ENCODE measurements at places on chromosomes 4 and X. TPM values are rescaled to one million over a fixed set of nuclear protein-coding genes. Genes with fewer than 3 reads are reported as not detected.

The F9 gene
- total RNA-seq: not detected

The SYAP1 gene
- 19.9 TPM for total RNA-seq

The CRLF2 gene
- 0.39 TPM for total RNA-seq

The CT55 gene
- total RNA-seq: not detected

The MEPE gene
- not detected for total RNA-seq

The GAGE12F gene
- total RNA-seq: not detected

The TIGD4 gene
- total RNA-seq: not detected

The NXF2 gene
- total RNA-seq: not detected

DNA sequence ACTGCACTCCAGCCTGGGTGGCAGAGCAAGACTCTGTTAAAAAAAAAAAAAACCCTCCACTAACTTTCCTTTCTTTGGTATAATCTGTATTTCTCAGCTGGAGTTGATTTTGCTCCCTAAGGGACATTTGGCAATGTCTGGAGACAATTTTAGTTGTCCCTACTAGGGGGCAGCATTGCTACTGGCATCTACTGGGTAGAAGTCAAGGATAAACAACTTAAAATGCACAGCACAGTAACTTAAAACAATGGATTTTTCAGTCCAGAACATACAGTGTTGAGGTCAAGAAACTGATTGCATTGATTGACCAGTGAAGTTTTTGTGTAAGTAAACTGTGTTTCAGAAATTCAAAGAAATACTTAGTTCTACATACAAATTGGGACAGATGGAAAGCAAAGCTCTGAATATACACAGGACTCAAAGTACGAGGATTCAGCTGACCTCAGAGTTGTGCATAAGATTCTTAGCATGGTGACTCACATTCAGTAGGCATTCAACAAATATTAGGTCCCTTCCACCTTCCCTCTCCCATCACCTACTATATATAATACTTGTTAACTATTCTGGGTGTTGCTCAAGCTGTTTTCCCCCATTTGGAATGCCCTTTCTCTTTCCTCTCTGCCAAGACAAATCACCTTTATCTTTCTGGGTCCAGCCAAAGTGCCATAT lies 8.8 kb downstream of the DDX53 start:
- H3K27me3 ChIP-seq: no peaks in the 10 kb centered on the region
- H3K4me1 ChIP-seq: no peaks in the 10 kb centered on the region
- no peak overlapping the region for H3K27ac ChIP-seq
- DNase-seq: no peak

- H3K36me3 ChIP-seq: no peaks in the 10 kb centered on the region
- H3K4me1 ChIP-seq: no peaks in the 10 kb centered on the region
- no peaks in the 10 kb centered on the region for H3K27me3 ChIP-seq
- DNase-seq: no peak
Observed at GRCh38 chrX:10239611-10240064, 82.9 kb downstream of the CLCN4 start.

DNA sequence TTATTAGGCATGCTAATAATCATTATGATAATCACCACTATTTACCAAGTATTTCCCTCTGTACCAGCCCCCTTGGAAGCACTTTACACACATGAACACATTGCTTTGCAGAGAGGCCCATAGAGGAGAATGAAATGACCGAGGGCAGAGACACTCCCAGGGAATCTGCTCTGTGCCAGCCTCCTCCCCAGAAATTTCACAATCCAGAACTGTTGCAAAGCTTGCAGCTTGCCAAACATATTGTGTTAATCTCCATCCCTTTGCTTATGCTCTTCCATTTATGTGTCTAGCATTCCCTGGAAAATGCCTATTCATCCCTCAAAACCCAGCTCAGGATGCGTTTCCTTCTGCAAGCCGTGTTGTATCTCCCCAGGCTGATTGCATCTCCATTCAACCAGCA lies 37.8 kb downstream of the CYTL1 start:
- H3K27ac ChIP-seq: no peak overlapping the region
- H3K27me3 ChIP-seq: no peaks in the 10 kb centered on the region
- no peaks in the 10 kb centered on the region for H3K4me1 ChIP-seq
- no peaks in the 10 kb centered on the region for H3K36me3 ChIP-seq
- no peak overlapping the region for H3K4me3 ChIP-seq

- peaks cover 5% of the 10 kb centered on the region for H3K36me3 ChIP-seq
- H3K27me3 ChIP-seq: no peaks in the 10 kb centered on the region
- H3K4me1 ChIP-seq: peaks cover 20% of the 10 kb centered on the region
- H3K4me3 ChIP-seq: no peak overlapping the region
- peak overlapping the region; percentile 64 for H3K27ac ChIP-seq
Observed at GRCh38 chr4:118758293-118758692, 73.1 kb downstream of the METTL14 start.

DNA sequence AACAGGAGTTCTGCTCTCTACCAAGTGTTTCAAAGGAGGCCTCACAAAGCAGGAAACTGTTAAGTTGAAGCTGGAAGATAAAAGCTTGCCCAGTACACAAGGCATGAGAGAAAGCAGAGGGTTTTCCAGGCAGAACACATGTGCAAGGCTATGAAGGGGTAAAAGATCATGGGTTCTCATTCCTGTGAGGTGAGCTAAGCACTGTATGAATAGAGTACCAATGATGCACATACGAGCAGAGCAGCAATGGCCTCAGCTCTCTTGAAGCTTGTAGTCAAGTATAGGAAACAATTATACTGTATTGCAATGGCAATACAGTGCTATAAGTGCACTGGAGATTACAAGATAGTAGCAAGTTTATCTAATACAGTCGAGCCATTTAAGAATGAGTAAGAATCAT lies 18.0 kb downstream of the TTC29 start:
- no peaks in the 10 kb centered on the region for H3K27me3 ChIP-seq
- no peak overlapping the region for H3K27ac ChIP-seq
- DNase-seq: no peak
- H3K4me1 ChIP-seq: no peaks in the 10 kb centered on the region
- no peak overlapping the region for H3K4me3 ChIP-seq

DNA sequence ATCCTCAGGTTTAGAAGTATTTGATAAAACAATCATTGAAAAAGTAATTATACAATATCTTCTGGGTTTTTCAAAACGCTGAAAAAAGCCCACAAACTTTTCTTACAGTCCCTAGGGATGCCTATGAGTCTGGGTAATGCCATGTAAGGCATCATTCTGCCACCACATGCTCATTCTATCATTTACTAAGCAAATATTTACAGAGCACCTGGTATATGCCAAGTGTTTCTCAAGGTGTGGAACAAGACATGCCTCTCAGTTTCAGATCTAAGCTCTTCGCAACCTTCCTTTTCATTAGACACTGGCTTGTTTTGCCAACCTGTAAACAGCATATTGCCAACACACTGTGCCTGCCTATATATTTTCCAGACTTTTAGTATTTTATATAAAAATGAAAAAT lies 17.7 kb downstream of the MID1 start:
- no peaks in the 10 kb centered on the region for H3K36me3 ChIP-seq
- H3K27ac ChIP-seq: no peak overlapping the region

- H3K27me3 ChIP-seq: no peaks in the 10 kb centered on the region
- DNase-seq: no peak
- H3K36me3 ChIP-seq: peaks cover 5% of the 10 kb centered on the region
- H3K4me1 ChIP-seq: peaks cover 50% of the 10 kb centered on the region
Observed at GRCh38 chr4:86961116-86961515, 26.3 kb downstream of the AFF1 start.

- no peaks in the 10 kb centered on the region for H3K4me1 ChIP-seq
- H3K27me3 ChIP-seq: no peaks in the 10 kb centered on the region
- no peaks in the 10 kb centered on the region for H3K36me3 ChIP-seq
- no peak overlapping the region for H3K27ac ChIP-seq
- no peak overlapping the region for H3K4me3 ChIP-seq
Observed at GRCh38 chr4:138538743-138539142, 296.6 kb upstream of the SLC7A11 start.

GRCh38 chrX:31070057-31070468 lies 1.8 kb downstream of the FTHL17 start:
- H3K27ac ChIP-seq: no peak overlapping the region
- DNase-seq: no peak
- no peaks in the 10 kb centered on the region for H3K27me3 ChIP-seq
- H3K4me1 ChIP-seq: no peaks in the 10 kb centered on the region
- no peaks in the 10 kb centered on the region for H3K36me3 ChIP-seq

DNA sequence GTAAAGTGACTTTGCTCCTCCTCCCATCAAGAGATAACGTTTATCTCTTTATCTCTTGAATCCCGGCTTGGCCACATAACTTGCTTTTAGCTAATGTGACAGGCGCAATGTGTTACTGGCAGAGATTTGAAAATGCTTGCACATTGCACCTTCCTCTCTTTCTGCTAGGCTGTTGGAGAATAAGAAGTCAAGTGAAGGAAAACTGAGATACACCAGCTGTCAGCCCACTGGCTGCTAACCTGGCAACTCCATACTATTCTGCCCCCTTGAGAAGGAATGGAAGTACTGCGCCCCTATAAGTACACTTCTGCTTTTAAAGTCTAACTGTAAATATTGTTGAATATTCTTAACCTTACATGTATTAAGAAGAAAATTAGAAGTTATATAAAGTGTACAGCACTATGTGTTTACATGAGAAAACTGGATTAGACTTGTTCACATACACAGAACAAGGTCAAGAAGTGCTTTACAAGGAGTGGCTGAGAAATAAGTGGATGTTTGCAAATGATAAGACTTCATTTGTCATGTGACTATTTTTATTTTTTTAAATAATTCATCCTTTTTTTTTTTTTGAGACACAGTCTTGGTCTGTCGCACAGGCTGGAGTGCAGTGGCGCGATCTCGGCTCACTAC lies 424.5 kb upstream of the CTSO start:
- no peak for DNase-seq
- H3K27ac ChIP-seq: no peak overlapping the region
- H3K36me3 ChIP-seq: no peaks in the 10 kb centered on the region
- H3K4me3 ChIP-seq: no peak overlapping the region

GRCh38 chrX:20254712-20255299 lies 11.9 kb downstream of the RPS6KA3 start:
- no peak overlapping the region for H3K4me3 ChIP-seq
- H3K36me3 ChIP-seq: no peaks in the 10 kb centered on the region
- DNase-seq: no peak
- H3K27me3 ChIP-seq: no peaks in the 10 kb centered on the region
- H3K27ac ChIP-seq: no peak overlapping the region
- peaks cover 14% of the 10 kb centered on the region for H3K4me1 ChIP-seq

DNA sequence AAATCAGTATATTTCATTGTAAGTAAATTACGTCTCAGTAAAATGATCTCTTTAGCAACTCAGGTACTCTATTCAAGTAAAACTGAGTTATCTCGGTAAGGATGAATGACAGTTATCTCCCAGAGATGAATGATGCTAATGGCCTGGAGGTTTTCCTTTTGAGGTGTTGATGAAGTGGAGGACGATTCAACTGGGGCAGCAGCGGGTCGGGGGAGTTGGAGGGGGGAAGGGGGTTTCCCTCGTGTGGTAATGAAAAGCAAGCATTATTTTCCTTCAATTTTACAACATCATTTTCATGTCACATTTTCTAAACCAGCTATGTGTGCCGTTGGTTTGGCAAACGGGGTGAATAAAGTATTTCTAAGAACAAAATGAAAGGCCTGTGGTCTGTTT lies 92.4 kb upstream of the ATXN3L start:
- no peak for DNase-seq
- no peaks in the 10 kb centered on the region for H3K36me3 ChIP-seq
- H3K4me1 ChIP-seq: no peaks in the 10 kb centered on the region
- H3K27ac ChIP-seq: no peak overlapping the region
- H3K4me3 ChIP-seq: no peak overlapping the region

- H3K4me1 ChIP-seq: no peaks in the 10 kb centered on the region
- no peaks in the 10 kb centered on the region for H3K36me3 ChIP-seq
- no peak for DNase-seq
- H3K4me3 ChIP-seq: no peak overlapping the region
- no peak overlapping the region for H3K27ac ChIP-seq
Observed at GRCh38 chrX:111191598-111191997, 78.7 kb downstream of the CAPN6 start.

DNA sequence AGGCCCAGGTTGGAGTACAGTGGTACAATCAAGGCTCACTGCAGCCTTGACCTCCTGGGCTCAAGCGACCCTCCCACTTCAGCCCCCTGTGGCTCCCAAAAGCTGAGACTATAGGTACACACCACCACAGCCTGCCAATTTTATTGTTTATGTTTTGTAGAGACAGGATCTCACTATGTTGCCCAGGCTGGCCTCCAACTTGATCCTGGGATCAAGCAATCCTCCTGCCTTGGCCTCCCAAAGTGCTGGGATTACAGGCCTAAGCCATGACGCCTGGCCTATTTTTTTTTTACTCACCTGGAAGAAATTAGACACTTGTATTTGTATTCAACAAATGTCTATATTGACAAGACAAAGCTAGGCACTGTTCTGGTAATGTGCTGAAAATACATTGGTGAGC lies 25.1 kb downstream of the FAM156A start:
- H3K27ac ChIP-seq: no peak overlapping the region
- H3K36me3 ChIP-seq: no peaks in the 10 kb centered on the region
- DNase-seq: no peak
- no peaks in the 10 kb centered on the region for H3K4me1 ChIP-seq

- no peaks in the 10 kb centered on the region for H3K27me3 ChIP-seq
- no peaks in the 10 kb centered on the region for H3K36me3 ChIP-seq
- H3K27ac ChIP-seq: no peak overlapping the region
- H3K4me1 ChIP-seq: peaks cover under 1% of the 10 kb centered on the region
Observed at GRCh38 chrX:38664285-38664684, 102.9 kb downstream of the TSPAN7 start.

DNA sequence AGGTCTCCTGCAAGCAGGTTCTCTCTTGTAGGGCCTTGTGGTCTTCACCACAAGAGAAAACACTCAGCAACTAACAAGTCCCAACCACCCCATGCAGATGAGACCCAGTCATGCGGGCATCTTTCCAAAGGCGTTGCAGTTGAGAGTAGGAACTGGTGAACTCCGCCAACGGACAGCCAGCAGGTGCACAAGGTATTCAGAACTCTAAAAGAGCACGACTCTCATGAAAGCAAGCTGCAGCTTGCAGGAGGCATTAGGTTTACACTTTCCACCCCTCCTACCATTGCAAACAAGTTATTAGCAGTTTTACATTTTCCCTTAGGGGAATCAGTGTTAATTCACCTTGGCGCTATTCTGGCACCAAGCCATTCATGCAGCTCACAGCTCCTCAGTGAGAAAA lies 173.4 kb upstream of the KIT start:
- H3K4me3 ChIP-seq: no peak overlapping the region
- no peaks in the 10 kb centered on the region for H3K4me1 ChIP-seq
- H3K36me3 ChIP-seq: no peaks in the 10 kb centered on the region
- no peak overlapping the region for H3K27ac ChIP-seq

DNA sequence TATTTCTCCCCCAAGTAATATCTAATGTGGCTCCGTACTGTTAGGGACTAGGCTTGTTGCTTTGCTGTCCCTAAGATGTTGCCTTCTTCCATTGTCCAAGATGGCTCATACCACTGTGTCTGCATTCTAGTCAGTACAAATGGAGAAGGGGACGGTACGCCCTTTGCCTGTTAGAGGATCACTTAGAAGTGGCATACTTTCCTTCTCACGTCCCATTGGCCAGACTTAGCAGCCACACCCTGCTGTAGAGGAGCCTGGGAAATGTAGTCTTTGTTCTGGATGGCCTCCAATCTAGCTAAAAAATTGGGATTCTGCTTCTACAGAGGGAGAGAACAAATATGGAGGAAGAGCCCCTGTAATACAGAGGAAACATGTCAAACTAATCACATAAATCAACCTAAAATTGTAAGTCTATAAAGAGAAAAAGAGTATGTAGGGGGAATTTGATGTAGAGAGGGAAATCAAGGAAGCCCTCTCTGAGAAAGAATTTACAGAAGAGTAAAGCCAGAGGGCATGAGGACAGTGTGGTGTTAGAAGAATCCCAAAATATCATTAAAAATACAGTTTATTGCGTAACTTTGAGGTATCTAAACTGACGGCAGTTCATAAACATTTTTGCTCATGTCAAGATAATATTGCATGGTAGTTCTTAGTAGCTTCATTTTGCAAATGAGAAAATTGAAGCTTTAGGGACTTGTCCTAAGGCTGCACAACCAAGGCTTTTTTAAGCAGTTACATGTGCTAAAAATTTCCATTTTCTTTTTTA lies 15.1 kb downstream of the PRIMPOL start:
- no peak for DNase-seq
- peaks cover 30% of the 10 kb centered on the region for H3K36me3 ChIP-seq
- no peak overlapping the region for H3K27ac ChIP-seq
- no peaks in the 10 kb centered on the region for H3K27me3 ChIP-seq
- peaks cover 31% of the 10 kb centered on the region for H3K4me1 ChIP-seq

All from spleen (tissue), 13 donors.